Stimulated activated CD4-positive, alpha-beta T cell treated with anti-CD3 and anti-CD28 coated beads, TNF-alpha, amount 100 ng/mL, for 4 hours (primary cell): ENCODE measurements at places on chromosomes 4 and X.

DNA sequence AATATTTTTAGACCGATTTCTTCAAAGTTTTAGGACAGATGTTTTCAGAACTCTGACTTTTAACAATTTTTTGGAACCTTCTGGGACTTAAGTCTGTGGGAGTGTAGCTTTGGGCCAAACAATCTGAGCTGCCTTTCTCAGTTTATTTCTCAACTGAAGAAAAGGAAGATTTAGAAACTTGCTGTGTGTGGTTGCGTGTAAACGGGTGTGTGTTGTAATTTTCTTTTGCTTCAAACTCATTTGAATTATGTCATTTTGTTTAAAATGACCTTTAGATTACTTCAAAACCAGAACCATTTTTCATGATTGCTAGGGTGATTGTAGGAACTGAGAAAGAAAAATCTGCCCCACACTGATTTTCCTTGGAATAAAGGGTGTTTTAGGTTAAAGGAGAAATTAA, 577.7 kb upstream of the GALNTL6 start:
- no peak for DNase-seq

GRCh38 chr4:108270466-108271450, 102.0 kb upstream of the LEF1 start:
- DNase-seq = no peak

DNA sequence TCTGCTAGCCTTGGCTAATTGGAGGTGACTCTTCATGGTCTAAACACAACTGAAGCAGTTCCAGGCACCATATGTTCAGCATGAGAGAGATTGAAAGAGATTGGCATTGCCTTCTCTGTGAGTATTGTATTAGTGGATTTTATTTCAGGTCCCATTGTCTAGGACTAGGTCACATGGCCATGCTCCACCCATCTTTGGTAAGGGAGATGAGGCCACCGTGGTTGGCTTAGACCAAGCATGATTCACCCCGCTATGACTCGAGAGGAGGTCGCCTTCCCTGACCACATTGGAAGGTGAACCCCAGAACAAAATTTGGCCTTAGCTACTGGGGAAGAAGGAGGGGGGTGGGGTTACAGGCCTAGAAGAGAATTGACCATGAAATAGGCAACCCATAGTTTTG, 109.9 kb upstream of the BCOR start:
- no peak for DNase-seq

DNA sequence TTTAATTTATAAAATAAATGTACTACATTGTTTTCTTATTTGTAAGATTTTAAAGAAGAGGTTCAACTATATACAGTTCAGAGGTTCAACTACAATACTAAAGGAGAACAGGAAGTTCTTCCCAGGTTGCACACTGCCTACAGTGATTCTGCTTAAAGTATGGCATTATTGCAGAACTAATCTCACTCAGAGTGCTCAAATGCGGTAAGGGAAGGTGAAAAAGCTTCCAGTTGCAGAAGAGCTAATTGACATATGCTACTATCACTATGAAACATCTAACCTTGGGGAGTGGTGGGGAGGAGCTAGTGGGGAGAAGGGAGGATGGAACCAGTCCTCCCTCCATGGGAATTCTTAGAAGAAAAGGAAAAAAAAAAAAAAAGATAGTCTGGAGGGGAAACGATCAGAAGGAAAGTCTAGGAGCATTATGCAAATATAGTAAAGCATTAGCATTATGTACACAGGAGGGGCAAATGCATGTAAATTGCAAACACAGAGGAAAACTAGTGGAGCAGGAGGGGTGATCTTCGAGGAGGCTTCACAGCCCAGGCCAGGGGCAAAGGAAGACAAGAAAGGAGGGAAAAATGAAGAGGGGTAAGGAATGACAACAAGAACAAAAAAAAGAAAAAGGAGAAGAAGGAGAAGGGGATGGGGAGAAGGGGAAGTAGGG, 32.0 kb upstream of the MMAA start:
- DNase-seq = no peak

- no peak for DNase-seq
Observed at GRCh38 chr4:145483514-145483913, 1.9 kb downstream of the SMAD1 start.

DNA sequence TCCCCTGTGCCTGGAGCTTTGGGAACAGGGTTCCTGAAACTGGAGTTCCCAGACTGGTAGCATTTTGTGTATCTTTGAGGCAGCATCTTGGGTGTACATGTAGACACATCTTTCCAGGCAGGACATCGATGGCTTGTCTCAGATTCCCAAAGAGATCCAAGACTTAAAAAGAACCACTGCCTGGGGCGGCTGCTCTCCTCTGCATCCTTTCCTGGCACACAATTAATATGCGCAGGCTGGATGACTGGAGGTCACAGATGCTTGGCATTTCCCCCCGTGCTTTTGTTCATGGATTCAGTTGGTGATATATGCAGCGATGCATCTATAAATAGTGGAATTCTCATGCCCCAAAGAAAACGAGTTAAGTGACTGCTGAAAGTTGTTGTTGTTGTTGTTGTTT, 80.5 kb downstream of the CLDN34 start:
- DNase-seq = no peak

DNA sequence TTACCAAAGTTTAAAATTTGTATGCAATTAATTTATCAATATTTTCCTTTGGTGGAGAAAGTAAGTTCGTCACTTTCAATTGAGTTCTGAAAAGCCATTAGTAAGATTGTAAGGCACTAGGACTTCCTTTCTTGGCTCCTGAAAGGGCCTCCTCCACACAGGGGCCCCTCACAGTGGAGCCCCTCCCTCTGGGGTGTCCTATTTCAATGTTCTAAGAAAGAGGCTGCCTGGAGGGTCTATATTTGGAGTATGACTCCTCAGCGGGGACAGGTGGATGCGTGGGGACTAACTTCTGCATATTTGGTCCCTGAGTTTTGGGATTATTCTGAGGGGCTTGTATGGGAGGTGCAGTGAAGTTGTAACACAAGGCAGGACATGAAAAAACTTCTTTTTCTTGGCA, 1.6 kb upstream of the ARMCX4 start:
- no peak for DNase-seq

DNA sequence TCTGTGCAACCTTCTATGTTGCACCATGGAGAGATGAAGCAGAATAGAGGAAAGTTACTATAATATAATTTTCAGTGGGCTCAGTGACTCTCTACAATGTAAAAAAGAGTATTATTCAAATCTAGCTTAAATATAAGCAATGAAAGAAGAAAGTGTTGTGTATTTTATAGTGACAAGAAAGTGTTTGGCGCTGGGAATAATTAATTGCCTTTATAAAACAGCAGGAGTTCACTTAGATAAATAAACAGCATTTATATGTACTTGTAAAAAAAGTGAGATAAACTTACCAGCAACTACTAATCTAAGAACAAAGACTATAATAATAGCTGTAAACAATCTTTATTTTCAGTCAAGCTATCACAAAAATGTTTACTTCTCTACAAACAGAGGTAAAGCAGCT, 488.9 kb upstream of the PCDH10 start:
- no peak for DNase-seq

DNA sequence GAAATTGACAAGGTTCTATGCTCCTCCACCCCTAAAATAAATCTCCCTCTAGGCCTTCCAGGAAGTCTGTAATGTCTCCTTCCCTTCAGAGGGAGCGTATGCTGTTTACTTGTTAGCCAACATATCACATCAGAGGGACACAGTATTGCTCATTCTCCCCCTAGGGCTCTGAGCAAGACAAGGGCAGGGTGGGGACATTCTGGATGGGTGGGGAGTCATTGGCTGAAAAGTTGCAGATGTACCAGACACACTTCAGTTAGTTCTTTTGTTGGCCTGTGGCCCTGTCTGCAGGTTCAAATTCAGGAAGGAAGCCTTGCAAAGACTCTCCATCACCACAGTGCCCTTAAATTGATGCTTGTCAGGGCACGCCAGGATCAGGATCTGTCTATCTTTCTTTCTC, 106.3 kb upstream of the TEX13D start:
- no peak for DNase-seq

GRCh38 chrX:111447298-111447697, 35.3 kb upstream of the DCX start:
- no peak for DNase-seq

- DNase-seq = no peak
Observed at GRCh38 chr4:47560682-47561081, 75.6 kb downstream of the ATP10D start.

- no peak for DNase-seq
Observed at GRCh38 chrX:31590581-31591114, 518.8 kb upstream of the FTHL17 start.

DNA sequence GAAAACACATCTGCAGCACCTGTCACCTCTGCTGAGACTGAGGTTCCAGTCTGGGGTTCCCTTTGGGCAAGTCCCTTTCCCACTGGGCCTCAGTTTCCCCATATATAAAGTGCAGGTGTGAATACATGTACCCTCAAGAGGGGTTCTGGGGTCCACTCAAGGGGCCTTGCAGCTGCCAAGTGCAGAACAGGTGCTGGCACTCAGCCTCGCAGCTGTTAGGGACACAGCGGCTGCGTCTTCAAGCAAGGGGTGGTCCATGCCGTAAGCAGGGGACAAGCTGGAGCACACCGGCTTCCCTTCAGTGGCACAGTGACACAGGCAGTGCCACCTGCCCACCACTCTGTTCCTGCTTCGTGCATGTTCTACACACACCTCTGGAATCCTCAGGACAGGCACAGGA, 86.9 kb upstream of the PSAPL1 start:
- DNase-seq = no peak

- DNase-seq = no peak
Observed at GRCh38 chr4:143404555-143404954, 67.9 kb downstream of the GAB1 start.
